DMS 273 treated with DMSO at 0.1 percent for 48 hours (cell line): ENCODE measurements at places on chromosomes 4 and X.
A peak's percentile ranks its signal among the peaks of the same experiment; 100 is the strongest.

GRCh38 chrX:105495376-105495775 is 274.9 kb upstream of the TEX13A start:
- no peak for DNase-seq

DNA sequence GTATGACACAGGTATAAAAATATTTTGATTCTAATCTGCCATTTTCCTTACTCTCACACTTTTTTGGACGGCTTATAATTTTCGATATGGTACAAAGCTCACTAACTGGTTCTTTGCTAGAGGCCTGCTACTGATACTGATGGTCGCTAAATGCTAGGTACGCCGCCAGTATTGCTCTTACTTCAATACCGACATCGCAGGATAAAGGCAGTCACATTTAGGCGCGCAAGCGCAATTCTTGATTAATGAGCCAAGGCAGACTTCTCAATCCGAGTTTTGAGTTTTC is 557 bp upstream of the USP38 start:
- no peak for DNase-seq

GRCh38 chrX:13829983-13830382 is 13.1 kb upstream of the GPM6B start:
- no peak for DNase-seq

DNA sequence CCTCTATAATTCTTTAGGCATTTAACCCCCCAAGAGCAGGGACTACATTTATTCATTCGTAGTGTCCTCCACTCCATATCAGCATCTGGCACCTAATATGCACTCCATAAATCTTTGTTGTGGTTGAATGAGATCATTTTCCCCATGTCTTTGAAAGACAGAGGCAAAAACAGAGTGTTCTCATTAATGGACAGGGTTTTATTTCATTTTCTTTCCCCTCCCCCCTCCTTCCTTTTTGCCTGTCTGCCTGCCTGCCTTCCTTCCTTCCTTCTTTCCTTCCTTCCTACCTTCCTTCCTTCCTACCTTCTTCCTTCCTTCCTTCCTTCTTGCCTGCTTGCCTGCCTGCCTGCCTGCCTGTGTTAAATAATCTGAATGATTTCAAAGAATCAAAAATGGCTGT is 83.2 kb downstream of the SHROOM3 start:
- DNase-seq: no peak

DNA sequence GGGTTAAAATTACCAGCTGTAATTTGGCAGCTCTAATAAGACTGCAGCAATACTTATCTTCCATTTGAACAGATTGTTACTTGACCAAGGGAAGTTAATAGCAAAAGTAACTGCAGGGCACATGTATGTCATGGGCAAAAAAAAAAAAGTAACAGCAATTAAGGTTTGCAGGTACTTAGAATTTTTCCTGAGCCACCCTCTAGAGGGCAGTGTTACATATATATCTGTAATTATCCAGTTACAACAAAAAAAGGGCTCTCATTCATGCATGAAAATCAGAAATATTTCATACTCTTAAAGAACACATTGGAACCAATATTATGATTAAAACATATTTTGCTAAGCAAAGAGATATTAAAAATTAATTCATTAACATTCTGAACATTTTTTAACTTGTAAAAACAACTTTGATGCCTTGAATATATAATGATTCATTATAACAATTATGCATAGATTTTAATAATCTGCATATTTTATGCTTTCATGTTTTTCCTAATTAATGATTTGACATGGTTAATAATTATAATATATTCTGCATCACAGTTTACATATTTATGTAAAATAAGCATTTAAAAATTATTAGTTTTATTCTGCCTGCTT is 25.1 kb downstream of the XIAP start:
- DNase-seq: peak; percentile 36

DNA sequence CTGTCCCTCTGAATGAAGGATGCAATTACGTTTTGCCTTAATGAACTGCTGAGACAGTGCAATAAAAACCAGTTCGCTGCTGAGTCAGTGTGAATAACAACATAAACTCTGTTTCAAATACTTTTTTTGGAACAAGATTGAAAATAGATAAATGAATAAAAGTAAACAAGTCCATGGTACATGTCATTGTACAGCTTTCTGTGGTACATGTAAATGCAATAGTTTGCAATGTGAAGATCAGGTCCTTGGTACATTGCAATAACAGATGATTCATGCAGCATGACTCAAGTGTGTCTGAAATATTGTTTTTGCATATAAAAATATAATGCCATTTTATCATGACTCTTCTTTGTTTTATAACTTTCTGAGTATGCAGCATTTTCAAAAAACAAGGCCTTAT is 193.4 kb upstream of the PACRGL start:
- DNase-seq: no peak

- DNase-seq: no peak
Observed at GRCh38 chr4:101512416-101512815, 165.1 kb upstream of the PPP3CA start.

DNA sequence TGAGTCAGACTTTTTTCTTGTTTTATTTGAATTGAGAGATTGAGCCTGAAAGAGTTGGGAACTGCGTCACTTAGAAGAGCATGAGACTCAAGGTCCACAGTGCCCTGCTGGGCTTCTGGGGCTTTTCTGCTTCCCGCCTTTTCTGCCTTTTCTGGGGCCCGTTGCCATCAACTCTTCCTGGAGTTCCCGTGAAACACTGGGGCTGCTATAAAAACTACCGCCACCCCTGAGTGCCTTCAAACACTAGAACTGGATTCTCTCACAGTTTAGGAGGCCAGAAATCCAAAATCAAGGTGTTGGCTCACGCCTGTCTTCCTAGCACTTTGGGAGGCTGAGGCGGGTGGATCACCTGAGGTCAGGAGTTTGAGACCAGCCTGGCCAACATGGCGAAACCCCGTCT is 49.8 kb downstream of the RWDD4 start:
- no peak for DNase-seq

GRCh38 chrX:37912304-37912703 is 64.9 kb upstream of the DYNLT3 start:
- DNase-seq: no peak

- no peak for DNase-seq
Observed at GRCh38 chr4:7287274-7287917, 95.1 kb downstream of the SORCS2 start.

DNA sequence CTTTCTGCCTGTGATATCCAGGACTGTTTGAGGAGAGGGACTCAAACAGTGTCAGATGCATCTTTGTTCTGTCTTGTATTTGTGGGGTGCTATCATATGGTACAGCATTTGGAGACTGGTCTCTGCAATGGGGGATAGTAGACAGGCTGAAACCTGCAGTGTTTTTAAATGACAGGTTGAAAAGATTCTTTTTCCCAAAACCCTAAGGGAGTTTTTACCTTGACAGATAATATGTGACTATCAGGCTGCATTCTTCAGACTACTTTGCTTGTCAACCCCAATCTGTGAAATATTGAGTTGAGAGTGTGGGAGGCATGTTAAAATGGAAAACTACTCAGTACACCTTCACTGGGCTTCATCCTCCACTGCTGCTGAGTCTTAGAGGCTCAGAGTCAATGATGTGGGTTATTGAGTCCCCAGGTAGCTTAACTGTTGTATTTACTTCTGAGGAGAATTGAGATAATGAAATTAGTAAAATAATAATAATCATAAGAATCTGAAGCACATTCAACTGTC is 274.9 kb downstream of the GASK1B start:
- DNase-seq: no peak

- no peak for DNase-seq
Observed at GRCh38 chrX:139506333-139506732, 24.2 kb upstream of the F9 start.

- no peak for DNase-seq
Observed at GRCh38 chr4:26206999-26207398, 113.8 kb upstream of the RBPJ start.

- no peak for DNase-seq
Observed at GRCh38 chr4:10196191-10196590, 79.6 kb upstream of the WDR1 start.

- DNase-seq: no peak
Observed at GRCh38 chr4:104519588-104519987, 24.9 kb upstream of the CXXC4 start.

- DNase-seq: no peak
Observed at GRCh38 chr4:36215627-36216026, 28.7 kb downstream of the ARAP2 start.

DNA sequence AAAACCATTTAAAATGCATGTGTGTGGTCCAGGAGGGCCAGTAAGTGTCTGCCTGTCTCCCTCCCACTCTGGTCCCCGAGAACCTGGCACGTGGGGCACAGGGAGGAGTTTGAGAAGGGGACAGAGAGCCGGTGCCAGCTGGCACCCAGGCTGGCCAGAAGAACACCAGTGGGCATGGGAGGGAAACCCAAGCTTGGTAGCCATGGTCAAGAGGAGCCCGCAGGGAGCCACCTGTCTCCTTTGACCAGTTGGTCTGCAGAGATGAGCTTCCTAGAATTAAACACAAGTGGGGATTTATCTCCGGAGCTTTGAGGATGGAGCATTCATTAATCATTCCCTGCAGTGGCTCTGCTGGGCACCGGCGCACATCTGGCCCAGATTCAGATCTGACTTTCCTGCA is 41.6 kb downstream of the HMX1 start:
- DNase-seq: no peak

DNA sequence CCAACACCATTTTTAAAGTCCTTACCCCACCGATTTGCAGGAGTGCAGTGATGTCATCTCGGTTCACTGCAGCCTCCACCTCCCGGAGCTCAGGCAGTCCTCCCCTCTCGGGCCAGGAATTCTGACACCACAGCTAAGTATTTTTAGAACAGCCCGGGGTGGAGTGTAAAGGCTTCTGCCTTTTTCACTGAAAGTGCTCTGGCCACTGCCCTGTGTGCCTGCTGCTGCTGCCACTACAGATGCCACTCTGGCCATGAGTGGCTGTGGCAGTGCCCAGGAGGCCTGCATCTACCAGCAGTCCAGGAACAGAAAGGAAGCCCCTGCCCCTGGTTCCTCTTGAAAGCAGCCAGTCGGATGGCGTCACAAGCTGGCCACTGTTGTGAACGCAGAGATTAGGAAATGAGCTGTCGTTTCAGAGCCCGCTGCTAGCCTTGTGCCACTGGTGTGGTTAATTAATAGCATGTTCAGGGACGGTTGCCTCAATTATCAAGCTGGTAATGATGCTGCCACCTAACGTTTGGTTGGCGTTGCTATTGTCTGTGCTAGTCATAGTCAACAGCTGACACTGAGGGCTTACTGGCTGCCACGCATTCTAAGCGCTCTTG is 23.6 kb upstream of the TBC1D14 start:
- DNase-seq: no peak

DNA sequence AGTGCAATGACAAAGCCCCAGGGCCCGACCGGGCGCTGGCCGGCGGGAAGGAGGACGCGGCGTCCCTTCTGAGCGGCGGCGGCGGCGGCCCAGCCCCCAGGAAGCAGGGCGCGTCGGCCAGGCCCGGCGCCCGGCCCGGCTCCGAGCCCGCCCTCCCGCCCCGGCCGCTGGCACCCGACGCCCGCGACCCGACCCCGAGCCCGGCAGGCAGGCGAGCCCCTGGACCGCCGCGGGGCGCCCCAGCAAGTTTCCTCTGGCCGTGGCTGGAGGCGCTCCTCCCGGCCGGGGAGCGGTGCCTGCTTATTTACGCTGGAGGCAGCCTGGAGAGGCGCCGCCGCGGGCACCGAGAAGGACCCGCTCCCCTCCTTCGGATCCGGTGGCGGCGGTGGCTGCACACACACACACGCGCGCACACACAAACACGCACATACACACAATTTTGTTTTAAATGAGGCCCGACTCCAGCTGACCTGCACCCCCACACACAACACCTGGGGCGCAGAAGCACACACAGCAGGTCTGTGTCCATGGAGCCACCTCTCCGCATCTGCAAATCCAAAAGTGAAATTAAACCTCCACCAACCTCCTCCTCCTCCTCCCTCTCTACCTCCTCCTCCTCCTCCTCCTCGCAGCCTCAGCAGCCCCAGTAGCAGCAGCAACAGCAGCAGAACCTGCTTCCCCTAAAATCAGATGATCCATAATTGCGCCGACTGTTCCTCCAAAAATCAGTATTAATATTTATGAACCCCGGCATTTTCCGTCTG is 669 bp downstream of the IRF2 start:
- no peak for DNase-seq

DNA sequence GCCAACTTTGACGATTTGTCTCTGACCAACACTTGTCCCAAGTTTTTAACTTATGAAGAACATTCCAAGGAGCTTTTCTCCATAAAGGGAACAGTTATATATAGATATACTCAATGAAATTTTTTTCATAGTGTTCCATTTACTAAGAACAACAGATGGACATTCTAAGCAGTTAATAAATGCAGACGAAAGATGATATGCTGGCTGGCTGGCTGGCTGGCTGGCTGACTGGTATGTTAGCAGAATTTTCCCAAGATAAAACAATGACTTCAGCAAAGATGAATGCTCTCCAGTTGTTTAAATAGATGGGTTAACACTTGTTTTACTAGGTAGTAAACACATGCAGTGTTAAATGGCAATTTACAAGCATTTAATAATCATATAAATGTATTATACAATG is 62.2 kb downstream of the SPANXN3 start:
- no peak for DNase-seq

GRCh38 chr4:74330295-74330750 is 22.1 kb downstream of the EPGN start:
- no peak for DNase-seq

GRCh38 chr4:38781854-38782261 is 932 bp downstream of the TLR10 start:
- DNase-seq: no peak

GRCh38 chr4:20272411-20272872 is 20.7 kb downstream of the SLIT2 start:
- DNase-seq: no peak

DNA sequence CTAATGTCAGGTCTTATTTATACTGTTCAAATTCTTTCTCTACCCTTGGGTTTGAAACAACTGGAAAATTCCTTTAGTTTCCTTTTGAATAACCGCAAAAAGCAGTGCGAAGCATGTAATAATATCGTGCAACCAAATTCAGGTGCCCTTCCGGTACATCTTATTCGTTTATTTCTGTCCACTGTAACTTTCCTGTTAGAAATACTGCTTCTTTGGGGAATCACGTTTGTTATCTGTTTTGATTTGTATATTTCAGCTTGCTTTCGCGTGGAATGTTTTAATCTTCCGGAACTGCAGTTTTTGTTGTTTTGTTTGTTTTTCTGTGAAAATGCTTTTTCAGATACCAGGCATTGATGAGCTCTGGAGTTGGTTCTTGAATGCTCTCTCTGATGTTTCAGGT is 85.7 kb upstream of the HPRT1 start:
- DNase-seq: no peak

DNA sequence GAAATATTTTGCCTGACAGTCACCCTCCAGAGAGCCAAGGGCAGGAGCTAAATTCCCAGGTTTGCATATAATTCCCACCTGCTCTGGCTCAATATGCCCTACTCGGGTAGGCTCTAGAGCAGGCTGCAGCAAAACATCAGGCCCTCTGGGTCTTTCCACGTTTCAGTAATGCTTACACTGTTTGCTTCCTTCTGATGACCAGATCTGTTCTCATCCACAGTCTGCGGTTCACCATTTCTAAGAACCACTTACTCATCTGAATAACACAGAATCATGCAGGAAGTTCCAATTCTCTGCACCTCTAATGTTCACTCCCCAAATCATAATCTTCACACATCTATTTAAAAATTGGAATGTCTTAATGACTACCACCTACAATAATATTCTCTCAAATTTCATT is 141.4 kb downstream of the PPP3CA start:
- DNase-seq: no peak
